Natural killer cell treated with Interleukin-12 subunit alpha and Interleukin-12 subunit beta and Interleukin-15 and Interleukin-18, amount 100 ng/mL, for 72 hours (primary cell): ENCODE measurements at places on chromosomes 11 and 22. TPM values are rescaled to one million over a fixed set of nuclear protein-coding genes. Genes with fewer than 3 reads are reported as not detected.

CYB5R3 gene
- 79.6 TPM for total RNA-seq

MAJIN gene
- not detected for total RNA-seq

UBQLN3 gene
- not detected for total RNA-seq

ZBTB16 gene
- total RNA-seq = 13.1 TPM

GRCh38 chr11:126421271-126421671 lies 65.8 kb downstream of the ST3GAL4 start:
- no peak overlapping the region for H3K27ac ChIP-seq
- peaks cover 6% of the 10 kb centered on the region for H3K4me1 ChIP-seq
- H3K36me3 ChIP-seq = no peaks in the 10 kb centered on the region
- DNase-seq = no peak
- H3K4me3 ChIP-seq = no peak overlapping the region
- H3K27me3 ChIP-seq = no peaks in the 10 kb centered on the region

DNA sequence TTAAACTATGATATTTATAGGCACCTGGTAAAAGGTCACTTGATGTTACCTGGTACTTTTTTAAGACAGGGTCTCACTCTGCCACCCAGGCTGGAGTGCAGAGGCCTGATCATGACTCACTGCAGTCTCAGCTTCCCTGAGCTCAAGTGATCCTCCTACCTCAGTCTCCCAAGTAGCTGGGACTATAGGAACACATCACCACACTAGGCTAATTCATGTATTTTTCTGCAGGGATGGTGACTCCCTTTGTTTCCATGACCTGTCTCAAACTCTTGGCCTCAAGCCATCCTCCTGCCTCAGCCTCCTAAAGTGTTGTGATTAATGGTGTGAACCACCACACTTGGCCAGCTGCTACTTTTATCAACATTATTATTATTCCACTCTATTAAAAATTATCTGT lies 47.6 kb downstream of the OR4C45 start:
- DNase-seq = no peak
- H3K4me1 ChIP-seq = no peaks in the 10 kb centered on the region
- H3K4me3 ChIP-seq = no peak overlapping the region
- no peak overlapping the region for H3K27ac ChIP-seq
- no peaks in the 10 kb centered on the region for H3K27me3 ChIP-seq
- H3K36me3 ChIP-seq = peaks cover 21% of the 10 kb centered on the region

DNA sequence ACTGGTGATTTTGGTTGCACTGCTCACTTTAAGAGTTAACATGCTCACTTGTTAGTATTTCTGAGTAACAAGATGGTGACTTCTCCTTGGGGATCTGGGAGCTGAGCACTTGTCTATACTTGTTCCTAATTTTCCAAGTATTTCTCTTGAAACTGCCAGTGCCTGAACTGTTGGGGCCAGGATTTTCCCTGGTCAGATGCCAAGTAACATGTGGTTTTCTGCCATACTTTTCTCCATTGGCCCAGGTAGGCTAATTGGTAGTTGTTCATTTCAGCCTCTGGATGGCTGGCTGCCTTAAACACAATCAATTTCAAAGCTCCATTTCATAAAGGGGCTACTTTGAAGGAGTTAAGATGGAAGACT lies 35.0 kb downstream of the RNF141 start:
- no peaks in the 10 kb centered on the region for H3K4me1 ChIP-seq
- H3K4me3 ChIP-seq = no peak overlapping the region
- H3K36me3 ChIP-seq = no peaks in the 10 kb centered on the region
- no peaks in the 10 kb centered on the region for H3K27me3 ChIP-seq

DNA sequence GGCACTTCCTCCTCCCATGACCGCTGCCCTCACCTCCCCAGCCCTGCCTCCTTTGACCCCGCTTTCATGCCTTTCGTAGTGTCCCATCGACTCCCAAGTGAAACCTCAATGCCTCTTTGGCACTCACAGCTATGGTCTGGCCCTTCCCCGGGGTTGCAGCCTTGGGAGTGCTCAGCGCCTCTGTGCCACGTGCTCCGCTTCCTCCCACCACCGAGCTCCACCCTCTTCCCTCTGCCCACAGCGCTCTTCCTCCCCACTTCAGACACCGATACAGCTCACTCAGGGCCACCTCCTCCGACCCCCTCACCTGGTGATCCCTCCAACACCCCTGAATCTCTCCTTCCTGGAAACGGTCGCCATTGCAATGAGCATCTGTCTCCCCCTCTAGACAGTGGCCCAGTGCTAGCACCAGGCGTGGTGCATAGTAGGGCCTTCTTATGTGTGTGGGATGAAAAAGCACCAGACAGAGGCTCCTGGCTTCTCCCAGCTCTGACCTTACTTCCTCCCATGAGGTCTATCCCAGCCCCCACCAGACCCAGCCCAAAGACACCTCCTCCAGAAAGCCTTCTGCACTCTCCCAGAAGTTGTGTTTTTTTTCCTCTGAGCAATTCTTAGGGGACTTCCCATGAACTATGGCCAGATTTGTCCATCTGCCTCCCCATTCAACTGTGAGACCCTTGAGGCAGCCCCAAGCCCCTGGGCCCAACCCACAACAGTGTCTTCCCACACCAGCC lies 16.4 kb upstream of the SCGB1A1 start:
- H3K27me3 ChIP-seq = no peaks in the 10 kb centered on the region
- no peaks in the 10 kb centered on the region for H3K36me3 ChIP-seq
- peak overlapping the region; percentile 69 for H3K27ac ChIP-seq
- peak; percentile 72 for DNase-seq
- peak overlapping the region; percentile 58 for H3K4me3 ChIP-seq

DNA sequence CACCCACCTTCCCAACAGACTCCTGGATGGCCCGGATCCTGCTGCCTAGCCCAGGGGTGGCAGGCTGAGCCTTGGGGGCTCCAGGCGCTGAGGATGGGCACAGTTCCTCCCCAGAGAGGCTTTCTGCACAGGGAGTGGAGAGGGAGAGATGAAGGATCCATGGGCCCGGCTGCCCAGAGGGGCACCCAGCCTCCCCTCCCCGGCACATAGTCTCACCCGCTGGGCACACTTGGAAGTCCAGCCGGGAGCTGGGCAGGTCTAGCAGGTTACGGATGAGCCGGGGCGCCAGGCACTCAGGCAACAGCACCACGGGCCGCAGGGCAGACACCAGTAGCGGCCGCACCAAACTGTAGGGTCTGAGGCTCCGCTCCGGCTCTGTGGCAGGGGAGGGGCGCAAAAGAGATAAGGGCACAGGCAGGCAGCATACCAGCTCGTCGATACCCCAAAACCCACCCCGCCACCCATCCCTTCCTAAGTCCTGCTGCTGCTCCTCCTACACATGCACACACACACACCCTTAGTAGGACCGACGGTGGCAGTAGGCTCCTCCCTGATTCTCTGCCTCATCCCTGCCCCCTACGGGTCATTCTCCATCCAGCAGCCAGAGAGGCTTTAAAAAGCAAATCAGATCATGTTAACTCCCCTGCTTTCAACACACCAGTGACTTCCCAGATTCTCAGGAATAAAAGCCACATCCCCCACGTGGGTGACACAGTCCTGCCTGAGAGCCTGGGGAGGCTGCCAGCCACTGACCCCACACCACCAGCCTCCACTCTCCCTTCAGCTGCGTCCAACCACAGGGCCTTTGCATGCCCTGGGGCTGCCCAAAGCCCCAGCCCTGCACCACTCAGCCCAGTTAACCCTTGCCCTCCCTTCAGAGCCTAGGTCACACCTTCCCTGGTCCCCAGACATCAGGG lies 6.5 kb upstream of the MFNG start:
- no peak overlapping the region for H3K27ac ChIP-seq
- H3K27me3 ChIP-seq = no peaks in the 10 kb centered on the region
- no peak overlapping the region for H3K4me3 ChIP-seq
- no peak for DNase-seq
- peaks cover 26% of the 10 kb centered on the region for H3K4me1 ChIP-seq
- no peaks in the 10 kb centered on the region for H3K36me3 ChIP-seq

GRCh38 chr11:7004482-7004881 lies 15.7 kb downstream of the ZNF214 start:
- DNase-seq = no peak
- no peaks in the 10 kb centered on the region for H3K4me1 ChIP-seq
- no peak overlapping the region for H3K27ac ChIP-seq
- no peaks in the 10 kb centered on the region for H3K36me3 ChIP-seq
- peaks cover 9% of the 10 kb centered on the region for H3K27me3 ChIP-seq
- H3K4me3 ChIP-seq = no peak overlapping the region

DNA sequence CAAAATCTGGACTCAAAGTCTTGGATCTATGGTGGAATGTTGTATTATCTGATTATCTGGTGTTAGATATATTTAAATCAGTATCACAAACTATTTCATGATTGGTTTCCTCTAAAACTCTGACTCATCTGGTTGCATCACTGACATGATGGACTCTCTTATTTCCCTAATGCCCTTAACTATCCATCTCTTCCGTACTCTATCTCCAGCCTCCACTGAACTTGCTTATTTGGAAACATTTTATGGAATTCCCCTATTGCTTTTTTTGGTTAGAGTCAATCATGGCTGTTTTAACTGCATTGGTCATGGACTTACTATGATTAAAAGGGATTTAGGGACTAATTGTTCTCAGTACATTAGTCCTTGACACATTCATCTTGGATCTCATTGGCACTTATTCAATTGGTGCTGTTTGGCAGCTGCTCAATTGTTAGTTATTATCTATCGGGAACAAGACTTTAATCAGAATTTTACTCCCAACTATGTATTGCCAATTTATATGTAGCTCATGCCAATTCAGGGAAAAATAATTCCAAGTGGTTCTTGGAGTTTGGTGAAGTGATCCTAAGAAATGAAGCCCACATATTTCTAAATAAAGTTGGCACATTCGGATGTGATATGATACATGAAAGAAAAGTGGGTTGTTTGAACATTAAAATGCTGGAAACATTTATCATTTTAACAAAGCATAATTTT lies 942.0 kb upstream of the CCDC90B start:
- H3K4me1 ChIP-seq = no peaks in the 10 kb centered on the region
- no peak for DNase-seq
- no peaks in the 10 kb centered on the region for H3K27me3 ChIP-seq

- peaks cover 9% of the 10 kb centered on the region for H3K4me1 ChIP-seq
- H3K27me3 ChIP-seq = no peaks in the 10 kb centered on the region
- H3K27ac ChIP-seq = no peak overlapping the region
- no peak overlapping the region for H3K4me3 ChIP-seq
- DNase-seq = no peak
Observed at GRCh38 chr11:72425053-72425980, 9.0 kb downstream of the CLPB start.

- DNase-seq = no peak
- peak overlapping the region; percentile 50 for H3K4me3 ChIP-seq
- H3K36me3 ChIP-seq = peaks cover 5% of the 10 kb centered on the region
- H3K4me1 ChIP-seq = peaks cover 30% of the 10 kb centered on the region
- H3K27me3 ChIP-seq = no peaks in the 10 kb centered on the region
Observed at GRCh38 chr22:49785046-49785521, 42.6 kb downstream of the BRD1 start.

DNA sequence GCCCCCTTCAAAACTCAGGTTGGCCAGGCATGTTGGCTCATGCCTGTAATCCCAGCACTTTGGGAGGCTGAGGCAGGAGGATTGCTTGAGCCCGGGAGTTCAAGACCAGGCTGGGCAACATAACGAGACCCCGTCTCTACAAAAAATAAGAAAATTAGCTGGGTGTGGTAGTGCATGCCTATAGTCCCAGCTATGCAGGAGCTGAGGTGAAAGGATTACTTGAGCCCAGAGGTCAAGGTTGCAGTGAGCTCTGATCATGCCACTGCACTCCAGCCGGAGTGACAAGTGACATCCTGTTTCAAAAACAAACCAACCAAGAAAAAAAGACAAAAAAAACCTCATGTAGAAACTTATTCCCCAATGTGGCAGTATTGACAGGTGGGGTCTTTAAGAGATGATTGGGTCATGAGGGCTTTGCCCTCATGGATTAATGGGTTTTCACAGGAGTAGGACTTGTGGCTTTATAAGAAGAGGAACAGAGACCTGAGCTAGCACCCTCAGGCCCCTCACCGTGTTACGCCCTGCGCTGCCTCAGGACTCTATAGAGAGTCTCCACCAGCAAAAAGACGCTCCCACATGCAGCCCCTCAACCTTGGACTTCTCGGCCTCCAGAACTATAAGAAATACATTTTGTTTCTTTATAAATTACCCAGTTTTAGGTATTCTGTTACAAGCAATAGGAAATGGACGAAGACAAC lies 22.3 kb downstream of the LAYN start:
- no peaks in the 10 kb centered on the region for H3K36me3 ChIP-seq
- H3K4me1 ChIP-seq = no peaks in the 10 kb centered on the region
- no peak overlapping the region for H3K27ac ChIP-seq
- no peak for DNase-seq

DNA sequence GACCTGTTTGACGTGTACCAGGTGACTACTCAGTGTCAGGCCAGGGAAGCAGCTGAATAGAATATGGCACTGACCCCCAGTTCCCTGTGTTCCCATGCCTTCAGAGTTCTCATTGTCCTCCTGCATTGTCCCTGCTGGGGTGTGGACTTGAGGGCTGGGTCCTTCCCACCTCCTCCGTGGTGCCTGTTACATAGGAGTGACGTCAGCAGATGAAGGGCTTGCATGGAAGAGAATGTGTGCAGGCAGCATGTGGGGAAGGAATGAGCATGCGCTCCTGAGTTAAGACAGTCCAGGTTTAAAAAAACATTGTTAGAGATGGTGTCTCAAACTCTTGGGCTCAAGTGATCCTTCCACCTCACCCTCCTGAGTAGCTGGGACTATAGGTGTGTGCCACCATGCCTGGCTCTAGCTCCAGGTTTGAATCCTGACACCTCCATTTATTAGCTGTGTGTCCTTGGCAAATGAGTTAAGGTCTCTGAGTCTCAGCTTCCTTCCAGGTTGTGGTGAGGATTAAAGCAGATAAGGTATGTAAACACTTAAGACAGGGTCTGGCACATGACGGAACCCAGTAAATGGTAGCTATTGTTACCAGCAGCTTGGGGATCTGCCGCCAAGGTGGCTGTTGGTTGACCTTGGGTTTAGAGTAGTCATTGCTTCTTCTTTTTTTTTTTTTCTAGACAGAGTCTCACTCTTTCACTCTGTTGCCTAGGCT lies 7.5 kb upstream of the SOX10 start:
- no peak overlapping the region for H3K4me3 ChIP-seq
- DNase-seq = no peak
- H3K27me3 ChIP-seq = no peaks in the 10 kb centered on the region
- peaks cover 34% of the 10 kb centered on the region for H3K4me1 ChIP-seq
- H3K36me3 ChIP-seq = no peaks in the 10 kb centered on the region

DNA sequence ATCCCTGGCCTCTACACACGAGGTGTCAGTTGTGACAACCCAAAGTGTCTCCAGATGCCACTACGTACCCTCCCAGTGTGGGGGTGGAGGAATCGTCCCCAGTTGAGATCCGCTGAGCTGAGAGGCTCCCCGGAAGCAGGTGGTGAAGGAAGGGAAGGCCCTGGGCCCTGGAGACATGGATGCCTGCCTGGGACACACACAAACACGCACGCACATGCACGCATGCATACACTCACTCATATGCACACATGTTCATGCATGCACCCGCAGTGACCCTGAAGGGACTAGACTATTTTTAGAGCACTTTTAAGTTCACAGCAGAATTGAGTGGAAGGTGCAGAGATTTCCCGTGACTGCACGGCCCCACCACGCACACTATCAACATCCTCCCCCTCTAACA lies 50.9 kb downstream of the PARVB start:
- no peaks in the 10 kb centered on the region for H3K36me3 ChIP-seq
- no peak for DNase-seq
- H3K27ac ChIP-seq = no peak overlapping the region
- no peak overlapping the region for H3K4me3 ChIP-seq
- H3K4me1 ChIP-seq = no peaks in the 10 kb centered on the region

GRCh38 chr11:33892906-33893594 lies 1.2 kb upstream of the LMO2 start:
- H3K27ac ChIP-seq = peak overlapping the region; percentile 69
- H3K4me3 ChIP-seq = peak overlapping the region; percentile 85
- no peak for DNase-seq
- peaks cover 70% of the 10 kb centered on the region for H3K27me3 ChIP-seq

GRCh38 chr11:133808393-133809140 lies 36.7 kb downstream of the SPATA19 start:
- H3K4me1 ChIP-seq = no peaks in the 10 kb centered on the region
